Fibroblast of upper back skin (primary cell): ENCODE measurements at places on chromosomes 3 and 15.

GRCh38 chr15:92076541-92076940 lies 223.0 kb downstream of the SLCO3A1 start:
- DNase-seq = no peak

DNA sequence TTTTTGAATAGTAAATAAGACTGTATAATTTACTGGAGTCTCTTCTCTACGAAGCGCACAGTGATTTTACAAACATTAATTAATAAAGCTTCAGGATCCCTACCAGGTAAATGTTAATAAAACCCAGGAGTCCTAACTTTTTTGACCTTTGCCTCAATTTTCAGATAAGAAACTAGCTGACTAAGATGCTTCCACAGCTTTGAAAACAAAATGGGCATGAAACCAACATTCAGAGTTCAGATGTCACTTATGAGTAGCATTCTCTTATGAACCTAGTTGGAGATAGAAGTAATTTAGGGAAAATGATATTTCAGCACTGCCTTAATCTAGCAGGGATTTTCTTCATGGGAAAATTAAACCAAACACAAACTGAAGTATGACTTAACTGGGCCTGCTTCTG lies 13.0 kb upstream of the FHIT start:
- DNase-seq = no peak

DNA sequence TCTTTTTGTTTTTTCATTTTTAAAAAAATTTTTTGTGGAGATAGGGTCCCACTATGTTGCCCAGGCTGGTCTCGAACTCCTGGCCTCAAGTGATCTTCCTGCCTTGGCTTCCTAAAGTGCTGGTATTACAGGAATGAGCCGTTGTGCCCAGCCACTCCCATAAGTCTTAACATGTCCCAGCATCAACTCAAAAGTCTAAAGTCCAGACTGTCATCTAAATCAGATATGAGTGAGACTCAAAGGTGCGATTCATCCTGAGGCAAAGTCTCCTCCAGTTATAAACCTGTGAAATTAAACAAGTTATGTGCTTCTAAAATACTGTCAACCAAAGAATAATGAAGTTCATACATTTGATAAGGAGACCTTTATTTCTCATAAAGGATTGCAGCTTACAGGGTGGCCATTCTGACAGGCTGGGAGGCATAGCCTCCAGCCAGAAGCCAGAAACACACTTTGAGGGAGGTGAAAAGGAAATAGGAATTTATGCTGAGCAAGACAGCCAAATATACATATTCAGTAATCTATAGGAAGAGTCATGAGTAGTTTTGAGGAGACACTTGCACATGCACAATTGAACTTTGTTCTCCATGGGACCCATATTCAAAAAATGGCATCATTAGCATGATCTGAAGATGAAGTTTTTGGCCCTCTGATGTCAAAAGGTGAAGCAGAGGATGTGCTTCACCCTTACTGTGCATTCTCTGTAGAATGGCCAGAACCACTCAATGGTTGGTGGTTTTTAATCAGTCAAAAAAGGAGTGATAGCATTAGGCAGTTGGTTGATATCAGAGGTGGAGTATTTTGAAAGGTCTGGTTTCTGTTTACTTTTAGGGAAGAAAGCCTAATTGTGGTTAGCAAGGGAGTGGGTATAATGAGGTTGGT lies 11.0 kb upstream of the ZNF662 start:
- no peak for DNase-seq

GRCh38 chr3:195753581-195753980 lies 32.8 kb downstream of the MUC20 start:
- no peak for DNase-seq

GRCh38 chr3:29329986-29330890 lies 49.4 kb downstream of the RBMS3 start:
- no peak for DNase-seq

DNA sequence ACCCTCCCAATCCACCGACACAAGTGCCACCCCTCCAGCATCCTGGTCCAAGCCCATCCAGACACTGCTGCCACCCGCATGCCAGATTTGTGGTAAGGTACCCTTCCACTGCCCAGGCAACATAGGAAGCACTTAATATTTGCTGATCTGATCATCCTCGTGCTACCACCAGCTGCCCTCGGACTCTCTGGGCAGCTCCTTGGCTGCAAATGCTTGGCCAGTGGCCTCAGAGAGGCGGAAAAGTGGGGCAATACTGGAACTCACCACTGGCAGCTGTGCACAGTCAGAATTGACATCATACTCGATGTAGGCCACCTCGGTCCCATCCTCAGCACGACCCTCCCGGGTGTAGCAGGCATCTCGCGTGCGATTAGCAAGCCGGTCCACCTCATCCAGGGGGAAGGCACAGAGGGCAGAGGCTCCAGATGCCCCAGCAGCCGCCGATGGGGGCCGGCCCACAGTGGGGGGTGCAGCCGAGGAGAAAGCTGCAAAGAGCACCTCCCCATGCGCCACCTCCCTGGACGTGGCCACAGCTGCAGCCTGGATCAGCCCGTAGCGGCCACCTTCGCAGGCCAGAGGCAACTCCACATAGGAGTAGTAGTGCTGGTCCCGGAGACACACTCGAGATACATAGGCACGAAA lies 6.5 kb downstream of the PLXNB1 start:
- DNase-seq = no peak

GRCh38 chr3:106242781-106243180 lies 374.0 kb upstream of the CBLB start:
- DNase-seq = no peak

- DNase-seq = peak; percentile 96
Measured at GRCh38 chr3:151226088-151226563, 23.1 kb upstream of the GPR171 start.

DNA sequence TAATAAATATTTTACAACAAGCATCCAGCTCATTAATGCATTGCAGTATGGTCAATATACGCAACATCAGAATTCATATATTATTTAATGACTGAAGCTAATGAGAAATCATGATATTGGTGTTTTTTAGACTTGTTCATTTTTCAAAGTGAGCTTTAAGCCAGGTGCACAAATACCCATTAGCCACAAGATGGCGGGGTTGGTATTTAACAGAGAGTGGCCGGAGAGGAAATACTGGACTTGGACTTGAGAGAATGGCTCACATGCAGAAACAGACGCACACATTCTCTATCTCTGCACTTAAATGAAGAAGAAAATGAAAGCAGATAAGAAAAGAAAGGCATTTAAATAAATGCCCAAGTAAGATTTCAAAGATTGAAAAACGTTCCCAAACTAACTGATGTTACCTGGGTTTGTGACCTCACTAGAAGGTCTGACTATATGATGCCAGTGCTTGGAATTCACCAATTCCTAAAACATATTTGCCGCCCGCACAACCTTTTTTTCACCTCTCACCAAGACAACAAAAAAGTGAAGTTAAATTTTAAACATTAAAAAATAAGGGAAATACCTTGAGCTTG lies 21.2 kb upstream of the CRBN start:
- peak; percentile 67 for DNase-seq

- peak; percentile 34 for DNase-seq
Measured at GRCh38 chr3:20047976-20048883, 8.0 kb downstream of the KAT2B start.

DNA sequence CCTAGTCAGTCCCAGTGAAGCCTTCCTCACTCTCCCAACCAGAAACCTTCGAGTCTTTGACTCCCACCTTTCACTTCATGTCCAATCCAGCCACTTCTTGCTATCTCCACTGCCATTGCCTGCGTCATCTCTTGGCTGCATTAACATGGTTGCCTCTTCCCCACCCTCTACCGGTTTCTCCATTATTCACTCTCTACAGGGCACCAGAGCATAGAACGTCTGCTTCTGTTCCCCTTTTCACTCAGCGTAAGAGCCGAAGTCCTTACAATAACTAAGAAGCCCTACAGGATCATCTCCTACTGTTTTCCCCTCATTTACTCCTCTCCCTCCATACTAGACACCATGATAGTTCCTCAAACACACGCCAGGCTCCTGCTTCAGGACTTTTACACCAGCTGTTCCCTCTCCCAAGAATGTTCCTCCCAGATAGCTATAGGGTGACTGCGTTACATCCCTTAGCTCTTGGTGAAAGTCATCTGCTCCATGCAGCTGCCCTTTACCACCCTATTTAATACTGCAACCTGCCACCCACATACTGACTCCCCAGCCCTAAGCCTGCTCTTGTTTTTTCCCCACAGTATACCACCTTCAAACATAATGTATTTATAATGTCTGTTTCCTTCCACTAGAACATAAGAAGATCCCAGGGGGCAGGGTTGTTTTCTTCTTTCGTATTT lies 30.9 kb downstream of the RCN2 start:
- no peak for DNase-seq

GRCh38 chr3:133362539-133362938 lies 37.3 kb upstream of the BFSP2 start:
- DNase-seq = no peak

GRCh38 chr3:71064956-71065763 lies 518.4 kb downstream of the FOXP1 start:
- no peak for DNase-seq

DNA sequence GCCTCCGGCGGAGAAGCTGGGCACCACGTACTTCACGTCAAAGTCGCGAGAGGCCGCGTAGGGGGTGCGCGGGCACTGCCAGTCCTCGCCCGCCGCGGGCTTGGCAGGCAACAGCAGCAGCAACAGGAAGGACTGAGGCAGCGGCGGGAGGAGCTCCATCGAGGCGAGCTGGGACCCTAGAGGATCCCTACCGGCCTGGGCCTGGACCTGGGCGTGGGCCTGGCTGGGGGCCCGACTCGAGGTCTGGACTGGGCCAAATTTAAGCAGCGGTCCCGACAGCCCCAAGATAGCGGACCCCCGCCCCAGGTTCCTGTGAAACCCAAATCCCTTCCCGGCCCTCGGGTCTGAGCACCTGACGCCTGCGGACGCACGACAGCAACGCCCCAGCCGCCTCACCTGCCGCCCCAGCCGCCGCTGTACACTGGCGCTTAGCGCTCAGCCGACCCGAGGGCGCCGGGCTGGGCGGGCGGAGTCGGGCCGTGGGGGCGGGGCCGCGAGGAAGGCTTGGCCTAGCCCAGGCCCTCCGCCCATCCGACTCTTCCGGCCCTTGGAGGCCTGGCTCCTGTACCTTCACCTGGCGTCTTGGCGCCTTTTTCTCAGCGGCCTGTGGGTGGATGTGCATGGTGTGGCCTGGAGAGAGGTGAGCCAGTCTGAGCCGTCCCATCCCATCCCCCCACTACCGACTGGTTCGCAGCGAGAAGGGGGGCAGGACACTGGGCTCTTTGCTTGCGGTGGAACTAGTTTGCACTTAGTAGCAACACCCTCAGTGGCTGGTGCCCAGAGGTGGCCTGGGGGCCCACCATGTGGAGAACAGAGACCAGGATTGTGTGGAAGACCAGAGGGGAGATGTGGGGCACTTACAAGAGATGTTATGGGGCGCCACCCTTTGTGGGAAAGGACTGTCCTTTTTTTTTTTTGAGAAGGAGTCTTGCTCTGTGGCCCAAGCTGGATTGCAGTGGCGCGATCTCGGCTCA lies at the start of gene MST1R:
TSS of gene MST1R (minus strand) at position 423 of the 974 bp plus-strand sequence. CDS start at position 159, 264 bp downstream.
- peak; percentile 19 for DNase-seq

DNA sequence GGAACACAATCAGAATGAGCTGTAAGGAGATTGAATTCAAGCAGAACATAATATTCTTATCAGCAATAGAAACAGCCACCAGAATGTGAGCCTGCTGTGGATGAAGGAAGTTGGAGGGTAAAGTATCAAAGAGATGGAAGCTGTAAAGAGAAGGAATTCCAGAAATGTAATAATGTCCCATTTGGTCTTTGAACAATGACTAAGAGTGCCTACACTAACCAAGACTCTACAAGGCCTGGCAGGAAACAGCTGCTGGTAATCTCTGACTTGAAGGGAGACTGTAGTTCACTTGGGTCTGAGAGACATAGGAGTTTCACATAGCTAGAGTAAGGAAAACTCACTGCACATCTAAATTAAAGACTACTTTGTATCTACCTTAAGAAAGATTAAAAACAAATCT lies 1176.0 kb upstream of the ALCAM start:
- peak; percentile 14 for DNase-seq

DNA sequence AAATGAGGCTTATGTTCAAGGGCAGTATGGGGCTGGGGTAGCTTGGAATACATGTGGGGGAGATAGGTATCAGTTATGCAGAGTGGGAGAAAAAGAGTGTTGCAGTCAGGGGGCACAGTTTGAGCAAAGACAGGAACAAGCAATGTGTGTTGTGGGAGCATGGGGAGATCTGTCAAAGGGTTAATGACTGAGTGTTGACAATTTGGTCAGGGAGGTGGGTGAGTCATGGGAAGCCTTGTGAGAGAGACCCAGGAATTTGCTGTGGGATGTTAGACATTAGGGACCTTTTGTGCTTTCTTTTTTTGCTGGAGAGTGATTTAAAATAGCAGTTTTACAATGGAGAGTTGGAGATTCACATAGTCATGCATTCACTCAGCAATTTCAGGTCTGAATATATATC lies 221.6 kb upstream of the NR2E3 start:
- DNase-seq = peak; percentile 90

DNA sequence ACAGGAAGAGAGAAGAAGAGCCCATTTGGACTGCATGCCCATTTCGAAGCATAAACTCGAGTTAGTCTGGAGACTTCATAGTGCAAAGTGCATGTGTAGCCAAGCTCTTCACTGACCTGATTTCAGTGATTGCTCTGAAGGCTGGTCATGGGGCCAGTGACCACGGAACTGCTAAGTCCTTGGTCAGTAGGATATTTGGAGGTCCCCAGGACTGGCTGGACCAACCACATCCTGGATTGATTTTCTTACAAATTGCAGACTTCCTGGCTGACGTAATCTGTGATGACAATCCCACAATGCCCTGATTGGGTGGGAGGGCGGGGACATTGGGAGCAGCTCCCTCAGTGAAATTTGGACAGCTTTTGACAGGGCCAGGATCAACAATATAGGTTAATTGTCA lies 233.4 kb downstream of the CACNA2D3 start:
- no peak for DNase-seq

DNA sequence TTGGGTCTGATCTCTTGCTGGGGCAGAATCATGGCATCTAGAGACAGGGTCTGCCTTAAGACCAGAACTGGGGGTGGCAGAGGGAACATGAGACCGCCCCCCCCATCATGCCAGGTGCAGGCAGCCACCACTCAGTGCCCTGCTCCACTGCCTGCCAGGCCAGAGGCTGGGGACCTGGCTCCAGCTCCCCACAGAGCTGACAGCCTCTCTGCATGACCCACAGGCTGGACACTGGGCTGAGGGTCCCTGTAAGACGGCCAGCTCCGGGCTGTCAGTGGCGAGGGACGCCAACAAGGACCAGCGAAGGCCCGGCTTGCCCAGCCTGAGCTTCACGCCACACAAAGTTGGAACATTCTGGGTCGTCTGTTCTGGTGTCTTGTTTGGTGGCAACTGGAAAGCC lies 145.6 kb downstream of the NSMCE3 start:
- no peak for DNase-seq

GRCh38 chr3:141663993-141664392 lies 74.1 kb upstream of the RNF7 start:
- peak; percentile 22 for DNase-seq

DNA sequence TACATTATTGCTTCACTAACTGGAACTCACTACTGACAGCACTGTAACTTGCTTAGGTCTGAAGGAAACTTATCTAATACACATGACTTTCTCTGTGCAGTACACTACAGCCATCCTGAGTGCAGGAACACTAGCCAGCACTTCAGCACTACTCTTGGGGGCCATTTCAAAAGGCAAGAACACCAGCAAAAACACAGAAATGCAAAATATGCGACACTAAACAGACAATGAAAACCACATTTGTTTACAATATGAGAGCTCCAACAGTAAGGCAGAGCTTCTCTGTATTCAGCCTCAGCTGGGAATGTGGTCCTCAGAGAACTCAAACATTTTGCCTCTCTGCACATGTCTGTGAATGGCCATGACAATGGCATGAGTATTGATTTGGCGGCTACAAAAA lies 109.6 kb downstream of the ARRDC4 start:
- DNase-seq = peak; percentile 40

- no peak for DNase-seq
Measured at GRCh38 chr3:54168451-54168850, 46.1 kb downstream of the CACNA2D3 start.
